ENCODE measurements at places on chromosomes 3 and 15.
A peak's percentile ranks its signal among the peaks of the same experiment; 100 is the strongest.

- DNase-seq, result peak; percentile 33
Observed at GRCh38 chr15:34064438-34064837, 25.4 kb upstream of the AVEN start.

DNA sequence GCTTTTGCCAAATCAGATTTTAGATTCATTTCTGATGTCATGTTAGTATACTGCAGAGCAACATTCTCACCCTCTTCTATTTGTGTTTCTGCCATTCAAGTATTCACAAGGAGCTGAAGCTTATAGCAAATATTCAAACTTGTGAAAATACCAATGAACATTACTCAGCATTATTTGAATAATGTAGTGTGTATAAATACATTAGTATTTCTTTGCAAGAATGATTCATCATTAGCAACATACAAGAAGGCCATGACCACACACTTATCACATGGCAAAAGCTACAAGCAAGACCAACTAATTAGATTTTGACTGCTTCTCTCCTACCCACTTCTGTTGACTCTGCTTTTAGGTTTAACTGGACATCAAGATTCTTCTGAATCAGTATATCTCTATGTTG is 124.9 kb downstream of the IGSF11 start:
- DNase-seq, result no peak

- DNase-seq, result peak; percentile 92
Observed at GRCh38 chr3:40417845-40418543, 31.0 kb downstream of the ENTPD3 start.

DNA sequence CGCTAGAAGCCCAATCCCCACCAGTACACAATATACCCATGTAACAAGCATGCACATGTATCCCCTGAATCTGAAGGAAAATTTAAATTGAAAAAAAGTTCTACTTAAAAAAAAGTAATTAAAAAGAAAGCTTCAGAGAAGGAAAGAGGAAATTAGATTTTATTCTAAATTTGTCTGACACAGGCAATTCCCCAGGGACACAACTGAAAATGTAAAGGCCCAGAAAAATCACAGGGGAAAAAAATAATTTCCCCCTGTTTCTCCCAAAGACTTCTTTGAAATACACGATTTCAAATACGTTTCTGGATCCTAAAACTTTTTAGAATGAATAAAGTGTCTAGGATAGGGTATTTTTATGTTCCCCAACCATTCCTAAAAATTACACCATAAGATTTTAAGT is 42.9 kb downstream of the SEMA5B start:
- no peak for DNase-seq

GRCh38 chr3:161028555-161029153 is 76.5 kb downstream of the B3GALNT1 start:
- DNase-seq, result no peak

DNA sequence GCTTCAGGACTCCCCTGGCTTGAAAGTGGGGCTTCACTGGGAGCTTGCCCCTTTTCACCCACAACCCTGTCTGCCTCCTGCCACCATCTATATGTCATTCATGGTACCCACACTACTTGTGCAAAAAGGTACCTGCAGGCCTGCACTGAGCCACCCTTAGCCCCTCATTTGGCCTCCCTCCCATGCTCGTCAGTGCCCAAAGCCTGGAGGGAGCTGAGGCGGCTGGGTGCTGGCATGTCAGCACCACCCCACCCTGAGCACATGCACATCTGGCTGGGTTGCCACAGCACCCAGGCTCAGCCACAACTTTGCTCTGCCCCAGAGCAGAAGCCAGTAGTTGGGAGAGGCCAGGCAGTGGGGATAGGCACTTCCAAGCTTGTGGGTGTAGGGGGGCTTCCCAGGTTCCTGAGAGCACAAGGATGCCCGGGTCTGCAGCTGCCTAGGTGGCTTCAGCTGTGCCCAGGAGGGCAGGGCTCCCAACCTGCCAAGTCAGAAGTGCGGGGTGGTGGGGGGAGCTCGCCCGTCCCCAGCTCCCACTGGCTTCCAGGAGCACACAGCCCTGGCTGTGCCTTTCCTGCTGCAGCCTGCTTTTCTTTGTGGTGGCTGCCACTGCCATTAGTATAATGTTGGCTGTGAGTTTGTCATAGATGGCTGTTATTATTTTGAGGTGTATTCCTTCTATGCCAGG is 1054.6 kb upstream of the EPHA6 start:
- DNase-seq, result no peak

DNA sequence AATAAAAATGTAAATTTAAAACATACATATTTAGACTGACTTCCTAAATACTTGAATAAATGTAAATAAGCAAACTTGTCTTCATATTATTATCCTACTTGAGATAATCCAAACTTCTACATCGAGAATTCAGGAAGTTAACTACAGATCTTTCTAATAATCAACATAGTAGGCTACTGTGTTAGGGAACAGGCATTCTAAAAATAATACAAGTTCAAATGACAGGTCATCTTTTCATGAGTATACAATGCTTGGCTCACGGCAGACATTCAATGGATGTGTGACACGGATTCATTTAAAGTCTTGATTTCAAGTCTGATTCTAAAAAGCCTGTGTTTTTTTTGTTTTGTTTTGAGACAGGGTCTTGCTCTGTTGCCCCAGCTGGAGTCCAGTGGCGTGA is 88.7 kb downstream of the BTD start:
- no peak for DNase-seq

- DNase-seq, result no peak
Observed at GRCh38 chr3:135237371-135238143, 442.5 kb downstream of the EPHB1 start.

- no peak for DNase-seq
Observed at GRCh38 chr3:170695486-170696064, 109.7 kb upstream of the SLC7A14 start.

- DNase-seq, result no peak
Observed at GRCh38 chr3:190063490-190063889, 57.2 kb downstream of the P3H2 start.

GRCh38 chr3:55624238-55624637 is 137.1 kb upstream of the WNT5A start:
- peak; percentile 97 for DNase-seq
